ENCODE measurements at places on chromosomes 12 and 14.

DNA sequence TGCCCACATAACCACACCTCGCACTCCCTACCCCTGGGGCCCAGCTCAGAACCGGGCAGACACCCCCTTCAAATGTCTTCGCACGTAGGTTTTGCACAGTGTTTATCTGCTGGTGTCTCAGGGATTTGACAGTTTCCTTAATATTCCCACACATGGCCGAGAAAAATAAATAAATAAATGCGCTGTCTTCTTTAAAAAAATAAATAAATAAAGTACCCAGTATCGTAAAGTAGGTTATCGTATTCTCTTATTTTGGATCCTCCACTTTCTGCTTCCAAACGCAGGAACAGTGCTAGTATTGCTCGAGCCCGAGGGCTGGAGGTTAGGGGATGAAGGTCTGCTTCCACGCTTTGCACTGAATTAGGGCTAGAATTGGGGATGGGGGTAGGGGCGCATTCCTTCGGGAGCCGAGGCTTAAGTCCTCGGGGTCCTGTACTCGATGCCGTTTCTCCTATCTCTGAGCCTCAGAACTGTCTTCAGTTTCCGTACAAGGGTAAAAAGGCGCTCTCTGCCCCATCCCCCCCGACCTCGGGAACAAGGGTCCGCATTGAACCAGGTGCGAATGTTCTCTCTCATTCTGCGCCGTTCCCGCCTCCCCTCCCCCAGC is 710 bp upstream of the FOS start:
- DNase-seq: no peak

DNA sequence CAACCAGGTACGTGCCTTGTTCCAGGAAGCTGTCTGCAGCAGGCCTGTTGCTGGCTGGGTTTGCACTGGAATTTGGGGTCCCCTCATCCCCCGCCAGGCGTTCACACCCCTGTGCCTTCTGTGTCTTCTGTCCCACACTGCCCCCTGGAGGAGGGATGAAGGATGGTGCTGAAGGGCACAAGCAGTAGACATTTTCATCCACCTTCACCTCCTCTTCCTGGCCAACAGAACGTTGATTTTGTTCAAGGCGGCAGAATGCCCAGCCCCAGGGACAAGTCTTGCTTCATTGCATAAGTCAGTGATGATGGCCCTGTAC is 122.1 kb downstream of the CALM1 start:
- peak; percentile 6 for DNase-seq

- no peak for DNase-seq
These were observed 42.8 kb downstream of the AMN start for GRCh38 chr14:102965282-102965681.

- no peak for DNase-seq
These were observed 17.0 kb downstream of the TPCN1 start for GRCh38 chr12:113238309-113238708.

- no peak for DNase-seq
These were observed 5.5 kb upstream of the CCDC175 start for GRCh38 chr14:59582161-59582560.

- DNase-seq: no peak
These were observed 102.2 kb downstream of the KIF26A start for GRCh38 chr14:104240434-104241157.

GRCh38 chr12:81958406-81958805 is 199.3 kb upstream of the PPFIA2 start:
- DNase-seq: no peak

DNA sequence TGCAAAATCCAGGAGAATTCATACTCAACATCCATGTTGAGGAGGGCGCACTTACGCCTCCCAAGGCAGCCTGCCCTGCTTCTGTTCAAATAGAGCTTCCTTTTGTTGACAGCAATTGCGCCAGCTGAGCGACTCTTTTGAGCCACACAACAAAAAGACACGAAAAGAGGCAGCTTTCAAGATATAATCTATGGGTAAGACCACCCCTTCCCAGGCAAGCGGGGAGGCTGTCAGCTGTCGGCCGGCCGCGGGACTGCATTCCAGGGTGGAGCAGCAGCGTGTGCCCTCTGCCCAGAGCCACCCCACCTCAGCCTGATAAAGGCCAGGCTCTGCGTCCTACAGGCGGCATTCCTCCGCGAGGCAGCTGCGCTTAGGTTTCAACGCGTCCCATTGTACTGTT is 15.8 kb upstream of the STAB2 start:
- DNase-seq: no peak

DNA sequence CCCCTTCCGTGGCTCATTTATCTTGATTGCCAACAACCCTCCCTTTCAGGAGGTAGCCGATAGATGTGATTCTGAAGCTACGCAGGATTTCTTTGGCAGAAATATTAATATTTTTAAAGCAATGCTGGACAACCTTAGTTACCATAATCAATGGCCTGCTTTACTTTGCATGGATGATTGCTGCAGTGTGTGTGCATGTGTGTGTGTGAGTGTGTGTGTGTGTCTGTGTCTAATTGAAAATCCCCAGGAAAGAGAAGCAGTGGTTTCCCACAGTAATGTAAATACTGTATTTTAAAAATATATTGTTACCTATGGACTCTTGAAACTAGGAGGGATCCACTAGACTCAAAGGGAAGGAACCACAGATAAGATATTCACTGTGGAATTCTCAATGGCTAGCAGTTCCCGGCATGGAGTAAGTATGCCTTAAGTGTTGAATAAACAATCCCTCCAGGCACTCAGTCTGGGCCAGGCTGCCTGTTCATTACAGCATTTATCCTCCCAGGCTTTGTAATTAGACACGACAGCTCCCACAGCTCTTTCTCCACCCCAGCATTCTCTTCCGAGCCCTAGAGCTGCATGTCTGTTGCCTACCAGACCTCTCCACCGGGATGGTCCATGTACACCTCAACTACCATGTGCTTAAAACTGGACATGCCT is 22.5 kb upstream of the C14orf132 start:
- DNase-seq: no peak

DNA sequence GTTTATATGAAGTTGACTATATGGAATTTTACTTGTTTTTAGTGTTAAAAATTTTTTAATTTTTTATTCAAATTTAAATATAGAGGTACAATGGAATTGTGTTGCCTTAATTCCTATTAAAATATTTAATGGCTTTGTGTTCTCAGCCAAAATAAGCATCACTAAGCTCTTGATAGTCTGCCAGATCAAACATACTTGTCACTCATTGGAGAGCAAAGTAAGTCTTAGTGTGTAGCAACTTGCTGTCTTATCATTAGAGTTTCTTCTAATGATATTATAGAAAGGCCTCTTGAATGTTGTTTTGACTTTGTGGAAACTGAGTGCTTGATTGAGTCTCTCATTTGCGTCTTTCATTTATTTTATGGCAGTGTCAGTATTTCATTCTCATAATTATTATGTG is 10.7 kb downstream of the SFSWAP start:
- no peak for DNase-seq

- DNase-seq: no peak
These were observed 18.6 kb downstream of the GNS start for GRCh38 chr12:64740646-64741045.

DNA sequence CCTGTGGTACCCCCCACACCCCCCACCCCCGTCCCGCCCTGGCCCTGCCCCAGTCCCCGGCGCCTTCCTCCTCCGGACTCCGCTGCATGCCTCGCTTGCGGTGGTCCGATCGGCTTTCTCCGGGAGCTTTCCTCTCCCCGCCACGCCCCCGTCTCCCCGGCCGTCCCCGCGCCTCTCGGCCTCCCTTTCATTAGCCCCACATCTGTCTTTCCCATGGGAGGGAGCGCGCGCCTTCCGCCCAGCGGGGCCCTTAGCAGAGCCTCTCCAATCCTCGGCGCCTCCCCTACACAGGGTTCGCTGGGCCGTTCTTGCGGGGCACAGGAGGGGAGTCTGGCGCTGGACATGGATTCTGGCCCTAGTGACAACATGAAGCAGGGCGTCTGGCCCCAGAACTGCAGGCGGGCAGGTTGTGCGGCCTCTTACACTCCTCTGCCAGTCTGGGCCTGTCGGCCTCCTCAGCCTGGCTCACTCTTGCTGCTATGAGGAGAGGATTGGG is 1.5 kb upstream of the EFS start:
- no peak for DNase-seq

- DNase-seq: no peak
These were observed 2.6 kb upstream of the PLEKHG3 start for GRCh38 chr14:64701660-64702059.

DNA sequence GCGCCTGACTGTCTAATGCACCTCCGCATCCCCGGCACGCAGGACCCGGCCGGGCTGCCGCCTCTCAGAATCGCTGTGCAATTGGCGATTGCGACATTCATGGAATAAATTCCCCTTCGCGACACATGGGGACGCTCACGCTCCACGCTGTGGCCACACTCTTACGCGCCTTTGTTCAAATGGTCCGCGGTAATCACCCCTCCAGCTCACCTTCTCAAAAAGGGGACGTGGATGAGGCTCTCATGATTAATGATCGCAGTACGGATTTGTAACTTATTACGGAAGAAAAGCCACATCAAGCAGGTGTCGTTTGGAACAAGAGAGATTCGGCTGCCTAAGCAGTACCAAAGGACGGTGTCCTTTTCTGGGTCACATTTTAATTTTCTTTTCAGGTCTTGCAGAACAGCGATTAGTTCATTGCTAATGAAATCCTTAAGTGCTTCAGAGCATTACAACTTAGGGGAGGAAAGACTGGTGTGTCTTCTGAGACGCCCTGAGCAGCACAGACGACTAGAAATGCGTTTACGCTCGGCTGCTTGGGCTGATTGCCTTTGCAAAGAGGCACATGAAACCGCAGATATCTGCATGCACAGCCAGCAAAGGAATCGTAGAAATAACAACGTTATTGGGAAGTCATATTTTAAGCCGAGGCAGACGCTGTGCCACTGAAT is 37.3 kb upstream of the ADGRD1 start:
- no peak for DNase-seq

DNA sequence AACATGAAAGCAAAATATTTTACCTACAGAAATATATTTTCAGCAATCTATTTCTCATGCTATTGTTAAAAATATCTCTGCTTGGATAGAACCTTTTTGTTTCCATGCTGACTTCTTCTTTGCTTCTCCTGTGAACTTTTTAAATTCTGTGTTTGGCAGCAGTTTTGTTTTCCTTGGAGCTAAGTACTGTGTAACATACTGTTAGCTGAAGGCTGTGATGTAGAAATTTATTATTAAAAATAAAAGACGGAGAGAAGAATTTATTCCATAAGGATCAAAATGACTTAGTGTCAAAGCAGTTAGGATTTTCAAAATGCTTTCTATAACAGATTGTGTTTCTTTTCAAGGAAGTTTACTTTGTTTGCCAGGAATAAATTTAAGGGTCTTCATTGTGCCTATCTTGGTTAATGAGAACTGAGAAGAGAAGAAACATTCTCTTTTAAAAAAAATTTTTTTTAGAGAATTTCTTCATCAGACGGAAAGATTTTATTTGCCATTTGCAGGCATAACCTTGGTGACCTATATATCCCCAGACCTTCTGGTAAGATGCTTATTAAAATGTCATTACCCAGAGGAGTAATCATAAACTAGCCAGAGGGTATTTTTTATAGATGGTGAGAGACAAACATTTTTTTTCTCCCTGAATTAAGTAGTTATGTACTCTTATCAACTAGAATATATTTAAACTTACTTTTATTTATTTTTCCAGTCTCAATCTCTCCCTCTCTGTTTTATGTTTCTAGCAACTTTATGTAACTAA is 147.1 kb upstream of the SLCO1C1 start:
- no peak for DNase-seq

DNA sequence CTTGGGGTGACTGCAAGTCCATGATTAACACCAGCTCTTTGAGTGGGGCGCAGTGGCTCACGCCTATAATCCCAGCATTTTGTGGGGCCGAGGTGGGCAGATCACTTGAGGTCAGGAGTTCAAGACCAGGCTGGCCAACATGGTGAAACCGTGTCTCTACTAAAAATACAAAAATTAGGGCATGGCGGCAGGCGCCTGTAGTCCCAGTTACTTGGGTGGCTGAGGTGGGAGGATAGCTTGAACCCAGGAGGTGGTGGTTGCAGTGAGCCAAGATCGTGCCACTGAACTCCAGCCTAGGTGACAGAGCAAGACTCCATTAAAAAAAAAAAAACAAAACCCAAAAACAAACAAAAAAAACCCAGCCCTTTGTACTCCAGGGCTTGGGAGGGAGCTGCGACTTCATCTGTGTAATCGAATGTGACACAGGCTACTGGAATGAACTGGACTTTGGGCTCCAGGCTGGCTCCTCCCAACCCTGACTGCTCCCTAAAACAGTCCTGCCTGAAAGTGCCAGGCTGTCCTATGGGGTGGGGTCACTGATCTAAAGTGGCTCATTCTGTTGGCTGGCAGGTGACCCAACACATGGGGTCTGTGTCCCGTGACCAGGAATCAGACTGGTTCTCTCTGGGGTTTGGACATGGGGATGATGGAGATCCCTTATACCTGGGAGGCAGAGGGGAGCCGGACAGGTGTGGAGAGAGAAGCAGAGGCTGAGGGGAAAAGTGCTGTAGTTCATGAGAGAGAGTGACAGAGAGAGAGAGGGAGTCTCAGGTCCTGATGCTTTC is 9.3 kb upstream of the C12orf43 start:
- DNase-seq: no peak

GRCh38 chr12:128052331-128052730 is 214.6 kb upstream of the TMEM132C start:
- no peak for DNase-seq

DNA sequence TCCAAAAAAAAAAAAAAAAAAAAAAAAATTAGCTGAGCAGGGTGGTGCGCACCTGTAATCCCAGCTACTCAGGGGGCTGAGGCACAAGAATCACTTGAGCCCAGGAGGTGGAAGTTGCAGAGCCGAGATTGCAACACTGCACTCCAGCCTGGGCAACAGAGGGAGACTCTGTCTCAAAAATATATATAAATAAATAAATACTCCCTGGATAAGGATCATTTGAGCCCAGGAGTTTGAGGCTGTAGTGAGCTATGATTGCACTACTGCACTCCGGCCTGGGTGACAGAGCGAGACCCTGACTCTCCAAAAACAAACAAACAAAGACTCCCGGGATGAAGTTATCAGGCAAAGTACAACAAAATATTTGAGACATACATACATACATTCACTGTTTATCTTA is 3.3 kb upstream of the NAA25 start:
- no peak for DNase-seq

DNA sequence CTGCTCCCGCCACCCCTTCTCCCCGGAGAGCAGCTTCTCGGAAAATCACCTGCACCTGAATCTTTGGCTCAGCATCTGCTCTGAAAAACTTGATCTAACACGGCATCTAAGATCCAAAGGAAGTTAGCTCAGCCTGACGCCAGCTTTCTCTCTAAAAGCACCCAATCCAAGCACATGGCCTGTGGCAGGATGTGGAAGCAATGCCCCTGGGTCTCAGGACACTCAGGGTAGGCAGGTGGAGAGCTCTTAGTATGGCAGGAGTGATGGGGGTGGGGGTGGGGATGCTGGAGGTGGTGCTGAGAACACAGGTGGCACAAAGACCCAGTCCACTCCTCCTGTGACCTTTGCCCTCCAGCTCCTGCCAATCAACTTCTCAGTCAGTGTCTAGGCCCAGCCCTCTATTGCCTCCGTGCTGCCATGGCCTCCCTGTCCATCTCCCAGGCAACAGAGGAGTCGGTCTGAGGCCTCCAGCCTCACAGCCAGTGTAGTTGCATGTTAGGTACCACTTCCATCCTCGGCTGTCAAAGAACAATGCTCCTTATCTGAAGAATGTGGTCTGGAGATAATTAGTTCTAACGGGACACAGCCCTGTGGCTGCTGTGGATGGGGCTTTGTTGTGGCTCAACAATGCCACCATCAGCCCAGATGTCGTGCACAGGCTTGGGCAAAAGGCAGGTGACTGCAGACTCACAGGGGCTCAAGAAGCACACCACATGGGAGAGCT is 180.0 kb upstream of the C14orf180 start:
- DNase-seq: no peak

GRCh38 chr12:109154451-109155438 is 38.4 kb downstream of the ACACB start:
- DNase-seq: peak; percentile 58

- DNase-seq: no peak
These were observed 32.8 kb upstream of the C14orf180 start for GRCh38 chr14:104546591-104547309.
